ENCODE measurements at places on chromosomes 4 and X.
A peak's percentile ranks its signal among the peaks of the same experiment; 100 is the strongest.

DNA sequence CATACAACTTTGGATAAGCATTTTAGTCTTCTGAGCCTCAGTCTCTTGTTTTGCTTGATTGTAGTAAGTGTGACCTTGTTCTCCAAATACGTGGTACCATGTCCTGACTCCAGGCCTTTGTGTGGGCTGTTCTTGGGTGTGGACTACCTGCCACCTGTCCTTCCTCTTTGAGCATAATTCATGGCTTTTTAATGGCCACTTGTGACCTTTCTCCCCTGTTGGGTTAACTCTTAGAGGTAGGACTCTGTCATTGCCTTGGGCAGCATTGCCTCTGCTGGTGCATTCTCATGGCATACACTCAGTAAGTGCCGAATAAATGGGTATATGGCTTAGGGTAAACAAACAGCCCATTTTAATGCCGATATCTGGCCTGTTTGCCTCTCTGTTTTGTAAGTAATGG is 3.0 kb downstream of the NSD2 start:
- no peak for DNase-seq

DNA sequence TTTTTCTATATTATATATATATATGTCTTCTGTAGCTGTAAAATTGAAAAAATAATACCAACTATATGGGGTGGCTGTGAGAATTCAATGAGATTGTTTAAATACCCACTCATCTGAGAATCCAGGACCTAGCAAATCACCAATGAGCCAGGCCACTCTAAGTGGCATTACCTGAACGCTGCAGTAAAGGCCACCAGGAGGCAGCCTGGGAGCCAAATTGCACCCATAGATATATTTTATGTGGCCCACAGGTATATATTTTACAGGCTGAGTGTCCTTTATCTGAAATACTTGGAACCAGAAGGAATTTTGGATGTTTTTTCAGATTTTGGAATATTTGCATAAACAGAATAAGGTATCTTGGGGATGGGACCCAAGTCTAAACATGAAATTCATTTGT is 58.2 kb upstream of the C4orf50 start:
- DNase-seq, result no peak

- DNase-seq, result peak; percentile 53
Measured at GRCh38 chr4:22190855-22191254, 242.3 kb upstream of the KCNIP4 start.

- DNase-seq, result no peak
Measured at GRCh38 chrX:153687121-153688039, at the start of gene SLC6A8. Gene SLC6A8 (plus strand): TSS chrX:153687926. CDS start chrX:153688575, 649 bp downstream.

DNA sequence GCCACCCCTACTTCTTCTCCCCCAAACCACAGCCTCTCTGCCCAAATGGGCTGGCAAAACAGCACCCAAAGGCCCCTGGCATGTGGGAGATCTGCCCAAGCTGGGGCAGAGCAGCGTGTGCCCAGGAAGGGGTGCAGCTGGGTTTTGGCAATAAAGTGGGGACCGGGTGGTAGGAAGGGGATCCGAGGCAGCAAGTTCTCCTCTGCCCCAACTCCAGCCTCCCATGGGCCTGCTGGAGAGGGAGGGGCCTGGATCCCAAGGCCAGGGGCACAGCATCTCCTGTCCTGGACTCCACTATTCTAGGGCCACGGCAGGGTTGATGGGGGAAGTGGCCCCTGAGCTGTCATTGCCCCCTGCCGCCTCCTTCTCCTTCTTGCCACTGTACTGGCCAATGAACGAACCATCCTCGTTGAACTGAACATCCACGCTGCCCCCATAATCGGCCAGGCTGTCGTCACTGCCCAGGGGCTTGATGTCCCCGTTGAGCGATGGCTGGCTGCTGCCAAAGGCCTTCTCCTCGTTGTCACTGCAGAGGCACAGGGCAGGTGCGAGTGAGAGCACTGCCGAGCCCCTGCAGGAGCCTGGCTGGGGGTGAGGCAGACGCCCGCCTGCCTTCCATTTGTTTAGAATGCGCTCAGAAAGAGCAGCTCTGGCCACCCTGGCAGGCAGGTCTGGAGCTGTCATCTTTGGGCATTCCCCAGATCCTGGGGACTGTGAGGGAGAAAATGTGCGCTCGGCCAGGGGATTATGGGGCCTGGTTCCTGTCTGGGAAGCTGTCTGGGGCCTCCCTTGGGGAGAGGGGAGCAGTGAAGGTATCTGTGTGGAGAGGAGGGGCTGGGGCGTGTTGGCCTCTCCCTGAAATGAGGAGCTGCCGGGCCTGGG is 23.4 kb downstream of the L1CAM start:
- no peak for DNase-seq

DNA sequence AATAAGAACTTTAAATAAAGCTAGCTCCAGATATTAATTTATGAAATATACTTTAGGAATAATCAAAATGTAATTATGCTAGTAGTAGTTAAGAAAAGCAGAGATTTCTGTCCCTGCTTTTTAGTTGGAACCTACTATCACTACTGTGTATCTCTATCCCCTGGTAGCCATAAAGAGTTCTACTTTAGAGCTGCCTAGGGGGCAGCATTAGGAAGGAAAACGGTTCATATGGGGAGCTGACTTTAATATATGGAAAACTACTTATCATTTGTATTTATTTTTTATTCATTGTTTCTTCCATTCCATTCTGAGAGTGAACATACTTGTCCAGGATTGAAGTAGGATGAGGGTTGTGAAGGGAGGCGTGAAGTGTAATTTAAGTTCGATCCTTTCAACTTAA is 40.9 kb downstream of the CPEB2 start:
- DNase-seq, result no peak

GRCh38 chrX:24982306-24982965 is 33.3 kb downstream of the ARX start:
- no peak for DNase-seq

- DNase-seq, result no peak
Measured at GRCh38 chrX:77962068-77962902, 7.2 kb downstream of the PGAM4 start.

DNA sequence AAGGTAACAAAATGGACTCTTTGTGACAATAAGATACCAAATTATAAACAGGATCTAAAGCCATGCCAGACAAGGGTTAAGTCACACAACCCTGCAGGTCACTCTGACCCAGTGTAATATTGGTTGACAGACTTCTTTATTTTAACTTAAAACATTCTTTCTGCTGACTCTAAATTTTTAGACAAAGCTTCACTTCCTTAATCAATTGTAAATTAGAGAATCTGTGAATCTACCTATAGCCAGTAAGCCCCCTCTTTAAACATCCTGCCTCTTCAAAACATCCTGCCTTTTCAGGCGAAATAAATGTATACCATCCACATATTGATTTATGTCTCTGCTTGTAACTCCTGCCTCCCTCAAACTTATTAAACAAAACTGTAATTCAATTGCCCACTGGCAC is 14.2 kb downstream of the NUDT6 start:
- no peak for DNase-seq

DNA sequence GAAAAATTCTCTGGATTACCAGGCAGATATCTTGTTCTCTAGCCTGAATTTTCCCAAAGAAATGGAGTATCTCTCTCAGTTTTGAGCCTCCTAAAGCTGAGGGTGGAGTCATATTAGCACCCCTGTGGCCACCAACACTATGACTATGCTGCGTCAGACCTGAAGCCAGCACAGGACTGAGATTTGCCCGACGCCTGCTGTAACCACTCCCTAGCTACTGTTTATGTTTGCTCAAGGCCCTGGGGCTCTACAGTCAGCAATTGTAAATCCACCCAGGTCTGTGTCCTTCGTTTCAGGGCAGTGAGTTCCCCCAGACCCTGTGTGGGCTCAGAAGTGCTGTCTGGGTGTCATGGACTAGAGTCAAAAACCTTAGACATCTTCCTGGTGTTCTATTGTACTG is 61.4 kb downstream of the ZXDA start:
- DNase-seq, result no peak

- DNase-seq, result no peak
Measured at GRCh38 chrX:103828529-103828928, 3.5 kb downstream of the RAB9B start.

DNA sequence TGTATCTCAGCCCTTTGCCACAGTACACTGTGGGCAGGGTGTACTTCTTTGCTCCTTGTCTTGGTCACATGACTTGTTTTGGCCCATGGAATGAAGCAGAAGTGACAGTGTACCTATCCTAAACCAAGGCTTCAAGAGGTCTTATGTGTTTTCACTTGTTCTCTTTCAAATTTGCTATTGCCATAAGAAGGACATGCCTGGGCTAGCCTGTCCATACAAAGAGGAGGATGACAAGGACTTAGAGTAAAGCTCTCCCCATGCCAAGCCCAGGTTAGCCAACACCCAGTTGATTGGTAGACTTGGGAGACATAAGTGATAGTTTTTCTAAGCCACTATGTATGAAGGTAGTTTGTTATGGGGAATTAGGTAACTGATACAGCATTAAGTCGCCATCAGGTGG is 141.1 kb upstream of the MID1 start:
- no peak for DNase-seq

DNA sequence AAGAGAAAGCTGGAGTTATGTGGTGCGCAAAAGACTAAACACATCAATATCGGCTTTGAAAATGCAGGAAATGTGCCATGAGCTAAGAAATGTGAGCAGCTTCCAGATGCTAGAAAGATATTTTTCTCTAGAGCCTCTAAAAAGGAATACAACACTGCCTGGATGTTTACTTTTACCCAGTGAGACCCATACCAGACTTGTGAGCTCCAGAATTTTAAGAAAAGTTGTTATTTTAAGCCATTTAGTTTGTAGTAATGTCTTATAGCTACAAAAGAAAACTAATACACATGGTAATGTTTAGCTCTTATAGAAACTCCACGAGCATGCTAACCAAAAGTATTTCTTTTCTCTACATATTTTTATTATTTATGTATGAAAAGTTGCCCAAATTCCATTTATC is 1389.4 kb downstream of the C4orf33 start:
- no peak for DNase-seq

- DNase-seq, result no peak
Measured at GRCh38 chrX:127571834-127572233, 480.4 kb downstream of the ACTRT1 start.
